ENCODE measurements at places on chromosomes 5 and 9.

DNA sequence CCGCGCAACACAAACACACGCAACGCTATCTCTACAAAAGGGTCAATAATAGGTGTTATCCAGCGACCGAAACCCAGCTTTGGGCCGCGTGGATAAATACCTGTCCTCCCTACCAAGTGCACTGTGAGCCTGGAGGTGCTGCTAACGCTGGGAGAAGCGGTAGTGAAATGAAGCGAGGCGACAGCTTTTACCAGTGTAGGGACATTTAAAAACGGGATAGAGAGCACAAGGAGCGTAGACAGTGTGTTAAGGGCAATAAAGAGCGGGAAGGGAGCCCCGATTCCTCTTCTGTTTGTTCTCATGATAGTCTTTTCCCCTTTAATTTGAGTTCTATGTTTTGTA is 421 bp upstream of the DEPDC1B start:
- DNase-seq: peak; percentile 10

- no peak for DNase-seq
Observed at GRCh38 chr5:39148983-39149534, 70.3 kb downstream of the FYB1 start.

- DNase-seq: no peak
Observed at GRCh38 chr5:21654-22233, 70.2 kb upstream of the PLEKHG4B start.

- no peak for DNase-seq
Observed at GRCh38 chr5:150771034-150771795, 7.3 kb upstream of the SMIM3 start.
